ENCODE measurements at places on chromosomes 5 and 9.
A peak's percentile ranks its signal among the peaks of the same experiment; 100 is the strongest.

GRCh38 chr5:154447089-154447725, 1.4 kb downstream of the SAP30L start:
- H3K36me3 ChIP-seq: no peaks in the 10 kb centered on the region
- DNase-seq: no peak
- peak overlapping the region; percentile 64 for H3K4me3 ChIP-seq
- no peaks in the 10 kb centered on the region for H3K27me3 ChIP-seq
- H3K4me1 ChIP-seq: peaks cover 35% of the 10 kb centered on the region

- no peak overlapping the region for H3K27ac ChIP-seq
- H3K27me3 ChIP-seq: no peaks in the 10 kb centered on the region
- H3K4me3 ChIP-seq: no peak overlapping the region
- no peaks in the 10 kb centered on the region for H3K36me3 ChIP-seq
- H3K4me1 ChIP-seq: no peaks in the 10 kb centered on the region
Measured at GRCh38 chr5:8394965-8395364, 526.0 kb downstream of the MTRR start.

DNA sequence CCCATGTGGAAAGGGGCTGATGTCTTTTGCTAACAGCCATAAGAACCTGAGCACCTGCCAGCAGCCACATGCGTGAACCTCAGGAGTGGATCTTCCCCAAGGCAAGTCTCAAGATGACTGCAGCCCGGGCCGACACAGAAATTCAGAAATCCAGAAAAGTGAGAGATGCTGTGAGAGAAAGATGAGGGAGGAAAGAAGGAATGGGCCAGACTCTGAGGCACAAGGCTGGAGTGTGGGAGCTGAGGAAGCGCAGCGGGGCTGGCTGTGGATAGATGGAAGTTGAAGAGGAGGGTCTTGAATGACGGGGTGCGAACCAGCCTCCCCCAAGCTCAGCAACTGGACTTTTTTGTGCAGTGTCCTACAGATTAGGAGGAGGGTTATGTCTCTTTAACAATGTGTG, 337.8 kb downstream of the GADD45G start:
- no peaks in the 10 kb centered on the region for H3K27me3 ChIP-seq
- no peaks in the 10 kb centered on the region for H3K4me1 ChIP-seq
- DNase-seq: no peak
- no peak overlapping the region for H3K4me3 ChIP-seq

GRCh38 chr5:433836-434235, 9.1 kb upstream of the EXOC3 start:
- no peak overlapping the region for H3K4me3 ChIP-seq
- no peak overlapping the region for H3K27ac ChIP-seq
- H3K4me1 ChIP-seq: no peaks in the 10 kb centered on the region
- no peaks in the 10 kb centered on the region for H3K27me3 ChIP-seq
